Kidney tubule cell (primary cell): ENCODE measurements at places on chromosomes 16 and 17.
A peak's percentile ranks its signal among the peaks of the same experiment; 100 is the strongest.

DNA sequence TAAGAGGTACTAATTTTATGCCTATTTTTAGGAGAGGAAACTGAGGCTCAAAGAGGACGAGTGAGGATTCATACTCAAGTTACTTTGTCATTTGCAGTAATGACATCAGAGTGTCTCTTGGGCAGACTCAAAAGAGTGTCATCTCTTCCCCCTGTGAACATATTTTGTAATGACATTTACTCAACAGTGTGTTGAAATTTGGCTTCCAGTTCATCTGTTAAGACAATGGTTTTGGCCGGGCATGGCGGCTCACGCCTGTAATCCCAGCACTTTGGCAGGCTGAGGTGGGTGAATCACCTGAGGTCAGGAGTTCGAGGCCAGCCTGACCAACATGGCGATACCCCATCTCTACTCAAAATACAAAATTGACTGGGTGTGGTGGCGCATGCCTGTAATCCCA lies 28.9 kb downstream of the WFDC1 start:
- no peak for DNase-seq

DNA sequence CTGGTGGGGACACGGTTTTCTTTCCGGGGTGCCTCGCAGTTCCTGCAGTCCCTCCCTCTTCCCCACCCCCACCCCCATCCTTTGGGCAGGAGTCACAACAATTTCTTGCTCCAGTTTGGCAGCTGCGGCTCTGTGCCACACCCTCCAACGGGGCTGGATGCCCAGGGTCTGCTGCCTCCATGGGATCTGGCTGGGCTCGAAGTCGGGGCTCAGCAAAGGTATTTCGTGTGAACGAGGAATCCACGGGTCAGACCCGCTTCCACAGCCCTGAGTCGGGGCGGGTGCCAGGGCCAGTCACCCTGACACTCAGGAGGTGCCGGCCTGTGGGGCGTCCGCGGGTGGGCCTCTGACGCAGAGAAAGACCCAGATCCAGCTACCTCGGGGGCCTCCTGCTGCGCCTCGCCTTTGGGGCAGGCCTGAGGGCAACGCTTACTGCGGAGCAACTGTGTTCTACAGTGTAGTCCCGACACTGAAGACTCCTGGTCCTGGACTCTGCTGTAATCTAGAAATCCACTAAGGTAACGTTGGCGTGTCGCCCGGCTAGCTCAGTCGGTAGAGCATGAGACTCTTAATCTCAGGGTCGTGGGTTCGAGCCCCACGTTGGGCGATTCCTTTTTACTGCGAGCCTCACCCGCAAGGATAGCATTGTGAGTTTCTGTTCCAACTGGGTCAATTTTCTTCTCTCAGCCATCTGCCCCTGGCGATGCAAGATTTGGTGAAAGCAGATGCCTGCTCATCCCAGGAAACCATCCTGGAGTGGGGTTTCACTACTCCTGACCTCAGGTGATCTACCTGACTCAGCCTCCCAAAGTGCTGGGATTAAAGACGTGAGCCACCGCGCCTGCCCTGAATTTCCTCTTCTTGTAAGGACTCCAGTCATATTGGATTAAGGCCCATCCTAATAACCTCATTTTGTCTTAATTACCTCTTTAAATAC lies 12.6 kb upstream of the OR1F1 start:
- peak; percentile 87 for DNase-seq

GRCh38 chr17:14200354-14200753 lies 36.3 kb downstream of the CDRT15 start:
- no peak for DNase-seq

- DNase-seq, result no peak
These were observed 264.7 kb downstream of the ENGASE start for GRCh38 chr17:79339321-79339720.

- DNase-seq, result no peak
These were observed 875 bp downstream of the PRKCB start for GRCh38 chr16:23836404-23837311.

DNA sequence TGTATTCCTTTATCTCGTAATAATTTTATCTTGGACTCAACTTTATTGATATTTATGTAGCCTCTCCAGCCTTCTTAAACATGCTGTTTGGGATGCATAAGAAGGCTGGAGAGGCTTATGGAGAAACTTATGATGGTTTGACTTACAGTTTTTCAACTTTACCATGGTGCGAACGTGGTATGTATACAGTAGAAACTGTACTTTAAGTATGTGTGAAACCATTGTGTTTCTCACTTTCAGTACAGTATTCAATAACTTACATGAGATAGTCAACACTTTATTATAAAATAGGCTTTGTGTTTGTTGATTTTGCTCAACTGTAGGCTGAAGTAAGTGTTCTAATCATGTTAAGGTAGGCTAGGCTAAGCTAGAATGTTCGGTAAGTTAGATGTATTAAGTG lies 206.8 kb downstream of the SEC14L1 start:
- no peak for DNase-seq
